ENCODE measurements at places on chromosomes 12 and 14. TPM values are rescaled to one million over a fixed set of nuclear protein-coding genes. Genes with fewer than 3 reads are reported as not detected.

- peaks cover 7% of the 10 kb centered on the region for H3K4me1 ChIP-seq
- H3K4me3 ChIP-seq: no peak overlapping the region
- H3K27me3 ChIP-seq: no peaks in the 10 kb centered on the region
- no peaks in the 10 kb centered on the region for H3K36me3 ChIP-seq
These were observed 13.0 kb upstream of the RIOX1 start for GRCh38 chr14:73477618-73478266.

DNA sequence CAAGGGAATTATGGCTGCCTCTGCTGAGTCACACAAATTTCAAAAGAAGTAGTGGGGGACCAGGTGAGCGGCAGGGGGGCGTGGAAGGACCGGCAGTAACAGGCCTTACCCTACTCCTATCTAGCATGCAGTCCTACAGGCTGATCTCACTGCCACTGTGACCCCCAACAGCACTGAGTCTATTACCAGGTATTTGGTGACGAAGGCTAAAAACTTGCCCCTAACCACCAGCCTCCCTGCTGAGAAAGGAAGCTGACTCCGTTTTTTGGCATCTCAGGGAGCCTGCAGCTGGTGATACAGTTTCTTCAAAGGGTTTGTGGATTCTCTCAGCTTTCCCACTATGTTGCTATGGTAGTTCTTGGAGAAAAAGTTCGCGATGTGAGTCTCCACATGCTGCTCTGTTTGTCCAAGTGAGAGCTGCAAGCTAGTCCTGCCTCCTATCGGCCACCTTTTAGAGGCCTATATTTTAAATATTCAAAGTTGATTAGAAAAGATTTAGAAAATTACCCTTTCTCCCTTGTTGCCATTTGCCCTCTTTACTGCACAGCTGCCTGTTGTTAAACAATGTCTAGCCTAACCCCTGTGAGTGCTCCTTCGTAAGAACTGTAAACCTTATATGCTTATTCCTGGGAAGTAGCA lies 57.1 kb upstream of the SLCO1B1 start:
- H3K27ac ChIP-seq: no peak overlapping the region
- no peaks in the 10 kb centered on the region for H3K4me1 ChIP-seq
- H3K4me3 ChIP-seq: no peak overlapping the region
- no peak for DNase-seq

GRCh38 chr14:74418031-74418430 lies 8.0 kb downstream of the SYNDIG1L start:
- no peaks in the 10 kb centered on the region for H3K36me3 ChIP-seq
- DNase-seq: no peak
- no peak overlapping the region for H3K27ac ChIP-seq
- peaks cover 12% of the 10 kb centered on the region for H3K27me3 ChIP-seq

- H3K4me1 ChIP-seq: no peaks in the 10 kb centered on the region
- no peak for DNase-seq
- peaks cover 77% of the 10 kb centered on the region for H3K27me3 ChIP-seq
- H3K4me3 ChIP-seq: no peak overlapping the region
These were observed 104.4 kb upstream of the PRB2 start for GRCh38 chr12:11499806-11500187.

GRCh38 chr12:13178568-13179210 lies 17.8 kb upstream of the EMP1 start:
- no peaks in the 10 kb centered on the region for H3K36me3 ChIP-seq
- DNase-seq: no peak
- peaks cover 19% of the 10 kb centered on the region for H3K4me1 ChIP-seq
- peak overlapping the region; percentile 91 for H3K27ac ChIP-seq

GRCh38 chr14:95121911-95122620 lies 35.3 kb downstream of the DICER1 start:
- peaks cover 38% of the 10 kb centered on the region for H3K36me3 ChIP-seq
- peaks cover 34% of the 10 kb centered on the region for H3K4me1 ChIP-seq
- H3K27ac ChIP-seq: no peak overlapping the region
- H3K27me3 ChIP-seq: no peaks in the 10 kb centered on the region
- no peak for DNase-seq
- no peak overlapping the region for H3K4me3 ChIP-seq

DNA sequence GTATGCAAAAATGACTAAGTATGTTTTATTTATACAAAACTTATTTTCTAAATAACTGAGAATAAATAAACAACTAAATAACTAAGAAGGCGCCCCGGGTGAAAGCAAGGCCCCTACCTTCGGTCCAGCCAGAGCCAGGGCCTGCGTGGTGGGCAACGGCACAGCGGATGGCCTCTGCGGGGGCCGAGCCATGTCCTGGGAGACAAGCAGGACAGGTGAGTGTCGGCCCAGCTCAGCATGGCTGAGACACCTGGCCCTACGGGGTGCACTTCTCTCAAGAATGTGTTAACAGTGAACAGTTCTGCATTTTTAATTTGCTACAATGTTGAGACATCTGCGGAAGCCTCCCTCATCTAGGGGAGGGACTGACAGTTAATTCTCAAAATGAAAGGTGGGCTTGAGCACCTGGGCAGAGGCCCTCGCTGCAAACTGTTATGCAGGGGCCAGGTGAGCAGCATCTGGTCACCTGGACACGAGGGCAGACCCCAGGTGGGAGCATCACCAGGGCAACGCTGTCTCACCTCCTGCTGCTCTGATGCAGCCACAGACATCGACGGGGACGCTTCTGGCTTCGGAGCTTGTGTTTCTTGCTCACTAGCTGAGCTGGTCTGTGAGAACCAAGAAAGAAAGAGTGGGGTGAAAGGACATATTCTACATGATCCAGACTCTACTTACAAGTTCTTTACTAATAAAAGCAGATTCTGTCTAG lies 31.8 kb downstream of the AMN start:
- H3K4me3 ChIP-seq: no peak overlapping the region
- DNase-seq: no peak
- no peak overlapping the region for H3K27ac ChIP-seq
- H3K36me3 ChIP-seq: peaks cover 17% of the 10 kb centered on the region

Gene MON2
- total RNA-seq: 44.2 TPM

Gene RERG
- 24.2 TPM for total RNA-seq

Gene AQP6
- 0.22 TPM for total RNA-seq
